ENCODE measurements at places on chromosomes 16 and 17. TPM values are rescaled to one million over a fixed set of nuclear protein-coding genes. Genes with fewer than 3 reads are reported as not detected.
A peak's percentile ranks its signal among the peaks of the same experiment; 100 is the strongest.

MYH2 gene
- total RNA-seq: not detected

HP gene
- 2.1 TPM for total RNA-seq

WFDC1 gene
- total RNA-seq: not detected

MAP3K3 gene
- 88.5 TPM for total RNA-seq

PRSS22 gene
- total RNA-seq: 7.7 TPM

DRC3 gene
- total RNA-seq: 0.26 TPM

TMC8 gene
- 435 TPM for total RNA-seq

CDH5 gene
- total RNA-seq: not detected

- no peak overlapping the region for H3K27ac ChIP-seq
- DNase-seq: no peak
- H3K27me3 ChIP-seq: no peaks in the 10 kb centered on the region
- no peaks in the 10 kb centered on the region for H3K4me1 ChIP-seq
- no peak overlapping the region for H3K4me3 ChIP-seq
- H3K36me3 ChIP-seq: no peaks in the 10 kb centered on the region
These were observed 46.4 kb upstream of the ENPP7 start for GRCh38 chr17:79684132-79684985.

DNA sequence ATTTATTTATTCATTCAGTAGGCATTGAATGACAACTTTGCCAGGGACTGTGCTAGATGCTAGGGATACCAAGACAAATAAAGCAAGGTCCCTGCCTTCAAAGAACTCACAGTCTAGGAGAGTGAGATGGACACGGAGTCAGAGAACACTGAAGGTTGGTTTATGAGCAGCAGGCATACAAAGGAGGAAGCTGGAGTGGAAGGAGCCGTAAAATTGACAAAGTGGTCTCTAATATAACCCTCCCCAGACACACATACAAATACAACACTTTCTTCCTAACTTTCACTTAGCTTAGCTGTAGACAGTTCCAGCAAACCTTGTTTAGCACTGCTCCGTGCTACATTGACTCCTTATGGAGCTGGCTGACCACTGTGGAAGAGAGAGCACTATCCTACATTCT lies 229.7 kb downstream of the IRX3 start:
- H3K4me3 ChIP-seq: no peak overlapping the region
- H3K27me3 ChIP-seq: no peaks in the 10 kb centered on the region
- no peak for DNase-seq
- no peak overlapping the region for H3K27ac ChIP-seq

- H3K36me3 ChIP-seq: no peaks in the 10 kb centered on the region
- peak overlapping the region; percentile 52 for H3K4me3 ChIP-seq
- no peak overlapping the region for H3K27ac ChIP-seq
- peaks cover 27% of the 10 kb centered on the region for H3K4me1 ChIP-seq
- DNase-seq: peak; percentile 84
- H3K27me3 ChIP-seq: peaks cover 2% of the 10 kb centered on the region
These were observed 15.7 kb downstream of the ADAM11 start for GRCh38 chr17:44774271-44775135.

GRCh38 chr17:83064021-83064731 lies 15.2 kb upstream of the METRNL start:
- no peak overlapping the region for H3K27ac ChIP-seq
- H3K4me1 ChIP-seq: peaks cover 6% of the 10 kb centered on the region
- no peaks in the 10 kb centered on the region for H3K36me3 ChIP-seq
- no peak for DNase-seq

DNA sequence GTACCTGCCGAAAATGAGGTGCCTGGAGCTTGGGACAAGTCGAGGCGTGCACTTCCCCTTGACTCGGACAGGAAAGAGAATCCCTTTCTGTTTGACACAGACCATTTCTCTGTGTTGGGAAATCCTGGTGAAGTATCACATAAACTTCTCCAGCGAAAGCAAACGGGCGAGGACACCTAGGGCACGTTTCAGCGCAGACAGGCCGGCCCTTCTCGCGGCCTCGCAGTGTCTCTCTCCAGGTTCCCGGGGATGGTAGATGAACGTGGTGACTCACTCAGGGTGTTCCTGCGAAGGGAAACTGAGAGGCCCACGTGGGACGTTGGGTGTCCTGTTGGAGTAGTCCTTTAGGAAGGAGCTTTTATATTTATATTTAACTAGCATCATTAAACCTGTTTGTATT lies 36.3 kb upstream of the ZNF750 start:
- no peak for DNase-seq
- no peak overlapping the region for H3K4me3 ChIP-seq
- peaks cover 5% of the 10 kb centered on the region for H3K36me3 ChIP-seq

- peaks cover under 1% of the 10 kb centered on the region for H3K27me3 ChIP-seq
- no peaks in the 10 kb centered on the region for H3K4me1 ChIP-seq
- no peaks in the 10 kb centered on the region for H3K36me3 ChIP-seq
- no peak overlapping the region for H3K27ac ChIP-seq
These were observed 7.1 kb downstream of the NXPH3 start for GRCh38 chr17:49582789-49583188.

DNA sequence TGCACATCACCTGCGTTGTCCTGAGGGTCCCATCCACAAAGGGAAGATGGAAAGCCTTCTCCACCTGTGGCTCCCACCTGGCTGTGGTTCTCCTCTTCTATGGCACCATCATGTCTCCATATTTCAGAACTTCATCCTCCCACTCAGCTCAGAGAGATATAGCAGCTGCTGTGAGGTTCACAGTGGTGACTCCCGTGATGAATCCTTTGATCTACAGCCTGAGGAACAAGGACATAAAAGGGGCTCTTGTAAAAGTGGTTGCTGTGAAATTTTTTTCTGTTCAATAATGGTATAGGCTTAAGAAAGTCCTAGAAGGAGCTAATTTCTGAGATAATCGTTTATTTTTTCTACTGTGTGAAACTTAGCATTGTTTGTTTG lies 18.7 kb downstream of the ZNF200 start:
- H3K27ac ChIP-seq: peak overlapping the region; percentile 87
- H3K27me3 ChIP-seq: no peaks in the 10 kb centered on the region
- H3K4me1 ChIP-seq: peaks cover 36% of the 10 kb centered on the region
- no peak for DNase-seq
- H3K36me3 ChIP-seq: no peaks in the 10 kb centered on the region

DNA sequence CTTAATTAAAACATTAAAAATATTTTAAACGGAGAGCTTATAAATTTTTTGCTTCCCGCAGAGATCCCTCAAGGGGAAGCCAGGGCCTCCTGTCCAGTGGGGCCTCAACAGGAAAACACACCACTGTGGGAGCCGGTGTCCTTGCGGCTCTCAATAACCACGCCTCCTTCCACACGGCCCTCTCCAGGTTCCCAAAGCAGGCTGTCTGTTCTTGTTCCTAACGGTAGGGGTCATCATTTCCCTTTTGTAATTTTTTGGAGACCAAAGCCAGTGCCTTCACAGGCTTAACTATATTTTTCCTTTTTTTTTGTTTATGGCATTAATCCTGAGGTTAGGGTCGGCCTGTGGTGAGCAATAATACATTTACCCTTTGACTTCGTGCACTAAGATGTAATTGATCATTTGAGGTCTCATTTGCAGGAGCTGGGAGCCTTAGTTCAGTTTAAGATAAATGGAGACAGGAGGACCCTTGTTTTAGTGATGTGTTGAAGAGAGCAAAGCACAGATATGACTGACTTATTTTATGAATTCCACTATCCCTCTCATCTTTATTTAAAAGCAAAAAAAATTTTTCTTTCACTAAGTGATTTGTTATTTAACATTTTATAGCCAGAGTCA lies 77.5 kb upstream of the N4BP1 start:
- H3K36me3 ChIP-seq: no peaks in the 10 kb centered on the region
- peak; percentile 31 for DNase-seq
- H3K4me1 ChIP-seq: peaks cover 2% of the 10 kb centered on the region
- no peak overlapping the region for H3K27ac ChIP-seq
- no peaks in the 10 kb centered on the region for H3K27me3 ChIP-seq
- no peak overlapping the region for H3K4me3 ChIP-seq

DNA sequence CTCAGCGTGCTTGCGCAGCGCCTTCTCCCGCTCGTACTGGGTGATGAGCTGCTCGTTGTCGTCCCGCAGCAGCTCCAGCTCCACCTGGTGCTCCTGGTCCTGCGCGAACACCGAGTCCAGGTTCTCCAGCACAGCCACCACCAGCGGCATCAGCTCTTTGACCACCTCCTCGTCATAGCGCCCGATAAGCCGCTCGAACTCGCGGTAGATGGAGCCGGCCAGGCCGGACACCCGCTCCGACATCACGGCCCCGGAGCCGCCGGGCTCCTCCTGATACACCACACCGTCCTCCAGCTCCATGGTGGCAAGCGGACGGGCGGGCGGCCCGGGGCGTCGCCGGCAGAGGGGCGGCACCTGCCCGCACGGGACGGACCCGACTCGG lies 320 bp downstream of the SPAG9 start:
- H3K4me3 ChIP-seq: peak overlapping the region; percentile 85
- no peaks in the 10 kb centered on the region for H3K36me3 ChIP-seq
- H3K27ac ChIP-seq: peak overlapping the region; percentile 89
- peak; percentile 75 for DNase-seq
- peaks cover 27% of the 10 kb centered on the region for H3K4me1 ChIP-seq
- H3K27me3 ChIP-seq: no peaks in the 10 kb centered on the region

- H3K4me3 ChIP-seq: no peak overlapping the region
- H3K27me3 ChIP-seq: no peaks in the 10 kb centered on the region
- peak overlapping the region; percentile 68 for H3K27ac ChIP-seq
- no peak for DNase-seq
- H3K36me3 ChIP-seq: no peaks in the 10 kb centered on the region
- peaks cover 51% of the 10 kb centered on the region for H3K4me1 ChIP-seq
These were observed 60.4 kb downstream of the BAIAP2 start for GRCh38 chr17:81095383-81095762.

- no peaks in the 10 kb centered on the region for H3K4me1 ChIP-seq
- peak; percentile 23 for DNase-seq
- no peaks in the 10 kb centered on the region for H3K36me3 ChIP-seq
- H3K4me3 ChIP-seq: no peak overlapping the region
These were observed 126.1 kb downstream of the SEC14L1 start for GRCh38 chr17:77266891-77267341.

- no peak for DNase-seq
These were observed 12.4 kb downstream of the CNGB1 start for GRCh38 chr16:57958544-57958943.

- H3K27me3 ChIP-seq: no peaks in the 10 kb centered on the region
- H3K36me3 ChIP-seq: no peaks in the 10 kb centered on the region
- H3K4me1 ChIP-seq: peaks cover 36% of the 10 kb centered on the region
- H3K4me3 ChIP-seq: no peak overlapping the region
- no peak overlapping the region for H3K27ac ChIP-seq
These were observed 50.0 kb downstream of the SOCS1 start for GRCh38 chr16:11205754-11206581.

DNA sequence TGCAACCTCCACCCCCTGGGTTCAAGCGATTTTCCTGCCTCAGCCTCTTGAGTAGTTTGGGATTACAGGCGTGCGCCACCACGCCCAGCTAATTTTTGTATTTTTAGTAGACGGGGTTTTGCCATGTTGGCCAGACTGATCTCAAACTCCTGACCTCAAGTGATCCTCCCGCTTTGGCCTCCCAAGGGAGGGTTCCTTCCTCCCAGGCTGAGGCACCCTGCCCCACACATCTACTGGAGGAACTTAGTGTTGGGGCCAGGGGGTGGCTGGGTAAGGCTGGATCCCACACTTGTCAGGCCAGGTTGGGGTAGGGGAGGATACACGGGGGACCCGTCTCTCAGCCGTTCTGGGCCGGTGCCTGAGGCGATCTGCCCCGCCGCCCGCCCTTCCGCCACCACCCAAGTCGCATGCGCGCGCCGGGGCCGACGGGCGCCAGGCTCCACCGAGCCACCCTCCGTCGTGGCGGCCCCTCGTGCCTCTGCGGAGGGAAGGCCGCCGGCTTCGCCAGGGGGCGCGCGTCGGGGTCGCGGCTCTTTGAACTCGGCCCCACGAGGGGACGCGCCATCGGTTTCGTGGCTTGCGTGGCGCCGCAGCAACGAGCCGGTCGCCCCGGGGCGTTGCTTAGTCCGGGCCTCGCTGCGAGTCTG lies 15.9 kb downstream of the GRB7 start:
- H3K4me1 ChIP-seq: peaks cover 63% of the 10 kb centered on the region
- peak; percentile 89 for DNase-seq
- no peaks in the 10 kb centered on the region for H3K27me3 ChIP-seq

DNA sequence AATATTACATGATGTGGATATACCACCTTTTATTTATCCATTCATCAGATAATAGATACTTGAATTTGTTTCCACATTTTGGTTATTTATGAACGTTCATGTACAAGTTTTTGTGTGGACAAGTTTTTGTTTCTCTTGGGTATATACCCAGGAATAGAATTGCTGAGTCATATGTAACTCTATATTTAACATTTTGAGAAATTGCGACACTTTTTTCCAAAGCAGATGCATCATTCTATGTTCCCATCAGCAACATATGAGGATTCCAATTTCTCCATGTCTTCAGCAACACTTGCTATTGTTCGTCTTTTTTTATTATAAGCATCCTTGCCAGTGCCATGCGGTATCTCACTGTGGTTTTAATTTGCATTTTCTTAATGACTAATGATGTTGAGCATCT lies 93.9 kb downstream of the GSG1L start:
- H3K36me3 ChIP-seq: no peaks in the 10 kb centered on the region
- no peak for DNase-seq
- H3K4me3 ChIP-seq: no peak overlapping the region
- H3K27ac ChIP-seq: no peak overlapping the region

DNA sequence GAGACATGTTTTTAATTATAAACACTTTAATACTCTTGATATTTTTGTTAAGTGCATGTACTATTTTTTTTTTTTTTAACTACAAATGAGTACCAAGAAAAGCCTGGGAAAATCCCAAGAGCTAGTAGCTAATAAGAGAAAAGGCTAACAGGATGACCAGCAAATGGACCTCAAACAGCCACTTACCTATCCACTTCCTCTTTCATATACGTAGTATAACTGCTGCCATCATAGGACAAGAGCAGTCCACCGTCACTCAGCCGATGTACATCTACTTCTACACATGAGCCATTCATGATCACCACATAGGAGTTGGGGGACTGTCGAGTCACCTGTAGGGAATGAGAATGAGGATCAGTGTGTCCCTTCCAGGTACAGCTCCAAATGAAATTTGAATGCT lies 128.0 kb upstream of the C17orf78 start:
- H3K4me1 ChIP-seq: no peaks in the 10 kb centered on the region
- H3K36me3 ChIP-seq: peaks cover 40% of the 10 kb centered on the region
- no peak overlapping the region for H3K27ac ChIP-seq
- DNase-seq: no peak
- H3K27me3 ChIP-seq: no peaks in the 10 kb centered on the region
- H3K4me3 ChIP-seq: no peak overlapping the region

DNA sequence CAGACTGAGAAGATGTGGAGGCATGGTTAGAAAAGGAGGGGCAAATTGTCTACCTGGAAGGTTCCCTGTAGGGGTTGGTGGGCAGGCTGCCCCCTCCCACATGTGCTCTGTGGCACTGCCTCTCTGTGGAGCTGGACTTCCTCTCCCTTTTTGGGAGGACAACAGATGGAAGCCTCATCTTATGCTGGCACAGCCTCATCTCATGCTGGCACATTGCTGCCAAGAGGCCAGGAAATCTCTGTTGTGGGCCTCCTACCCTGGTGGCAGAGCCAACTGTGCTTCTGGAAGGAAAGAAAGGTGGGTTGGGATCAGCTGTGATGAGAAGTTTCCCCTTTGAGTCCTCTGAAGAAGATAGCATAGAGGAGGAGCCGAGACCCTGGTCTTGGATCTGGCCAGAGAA lies 19.7 kb upstream of the BRD7 start:
- no peak overlapping the region for H3K27ac ChIP-seq
- H3K27me3 ChIP-seq: no peaks in the 10 kb centered on the region
- H3K4me1 ChIP-seq: no peaks in the 10 kb centered on the region
- no peaks in the 10 kb centered on the region for H3K36me3 ChIP-seq
- H3K4me3 ChIP-seq: no peak overlapping the region

All from natural killer cell (primary cell).